ENCODE measurements at places on chromosomes 4 and X.

DNA sequence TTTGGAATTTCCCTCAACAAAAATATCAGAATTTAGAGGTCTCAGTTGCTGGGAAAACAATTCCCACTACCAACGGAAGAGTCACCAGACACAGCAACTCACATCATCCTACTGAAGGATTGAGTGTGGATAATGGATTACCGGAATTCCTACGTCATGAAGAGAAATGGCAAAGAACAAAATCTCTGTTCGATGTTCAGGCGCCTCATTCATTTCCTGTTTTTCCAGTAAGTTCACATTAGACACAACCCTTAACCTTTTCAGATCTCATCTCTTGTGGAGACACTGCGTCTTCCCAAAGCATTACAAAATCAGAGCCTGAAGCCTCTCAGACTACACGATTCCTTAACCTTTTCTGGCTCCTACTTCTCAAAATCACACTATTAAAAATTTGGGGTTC, 58.5 kb upstream of the CPEB2 start:
- DNase-seq: no peak

DNA sequence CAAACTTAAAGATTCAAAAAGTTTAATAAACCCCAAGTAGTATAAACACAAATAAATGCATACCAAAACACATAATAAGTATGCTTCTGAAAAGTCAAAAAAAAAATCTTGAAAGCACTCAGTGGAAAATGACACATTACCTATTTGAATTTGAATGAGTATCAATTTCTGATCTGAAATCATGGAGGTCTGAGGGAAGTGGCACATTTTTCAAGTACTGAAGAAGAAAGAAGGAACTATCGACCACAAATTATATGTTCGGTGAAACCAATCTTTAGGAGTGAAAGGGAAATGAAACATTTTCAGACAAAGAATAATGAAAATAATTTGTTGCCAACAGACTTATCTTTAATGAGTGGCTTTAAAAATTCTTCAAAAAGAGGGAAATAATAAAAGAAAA, 12.1 kb upstream of the F9 start:
- no peak for DNase-seq

DNA sequence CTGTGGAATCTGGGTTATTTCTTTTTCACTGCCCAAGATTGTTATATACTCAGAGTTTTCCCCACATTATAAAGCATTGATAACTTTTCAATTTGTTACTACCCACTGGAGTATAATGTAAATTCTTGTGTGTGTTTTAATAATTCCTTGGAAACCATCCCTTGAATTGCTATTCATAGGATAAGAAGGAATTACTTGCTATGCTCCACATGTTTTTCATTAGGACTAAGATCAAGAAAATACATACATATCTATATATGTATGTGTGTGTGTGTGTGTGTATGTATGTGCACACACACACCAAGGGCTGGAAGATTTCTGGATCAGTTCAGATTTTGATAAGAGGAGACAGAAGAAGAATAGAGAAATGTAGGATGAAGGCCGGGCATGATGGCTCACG, 206.4 kb upstream of the JADE1 start:
- DNase-seq: no peak

DNA sequence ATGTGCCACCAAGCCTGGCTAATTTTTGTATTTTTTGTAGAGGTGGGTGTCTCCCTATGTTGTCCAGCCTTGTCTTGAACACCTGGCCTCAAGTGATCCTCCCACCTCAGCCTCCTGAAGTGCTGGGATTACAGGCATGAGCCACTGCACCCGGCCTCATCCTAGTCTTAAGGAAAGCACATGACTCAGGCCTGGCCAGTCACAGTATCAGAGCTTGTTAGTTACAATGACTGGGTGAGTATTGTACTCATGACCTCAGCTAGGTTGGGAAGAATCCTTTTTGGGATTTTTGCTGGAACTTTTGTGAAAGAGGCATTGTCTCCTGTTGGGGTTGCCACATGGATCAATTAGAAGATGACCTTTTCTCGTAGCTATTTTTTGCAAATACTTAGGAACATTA, 292.8 kb downstream of the RAPGEF2 start:
- no peak for DNase-seq

DNA sequence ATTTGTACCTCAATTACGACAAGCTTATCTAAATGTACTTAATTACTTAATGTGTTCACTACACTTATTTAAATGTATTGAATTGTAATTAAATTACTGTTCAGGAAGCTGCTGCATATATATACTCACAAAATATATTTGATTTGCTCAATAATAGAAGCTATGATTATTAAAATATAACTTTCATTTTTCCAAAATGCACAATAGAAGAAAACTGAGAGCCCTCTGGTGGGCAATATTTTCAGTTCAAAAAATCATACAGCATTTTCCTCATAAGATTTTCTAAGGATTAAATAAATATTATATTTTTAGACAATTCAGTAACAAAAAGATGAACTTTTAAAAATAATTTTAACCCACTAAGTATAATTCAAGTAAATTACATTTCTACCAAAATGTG, 217.3 kb downstream of the DKK2 start:
- no peak for DNase-seq

DNA sequence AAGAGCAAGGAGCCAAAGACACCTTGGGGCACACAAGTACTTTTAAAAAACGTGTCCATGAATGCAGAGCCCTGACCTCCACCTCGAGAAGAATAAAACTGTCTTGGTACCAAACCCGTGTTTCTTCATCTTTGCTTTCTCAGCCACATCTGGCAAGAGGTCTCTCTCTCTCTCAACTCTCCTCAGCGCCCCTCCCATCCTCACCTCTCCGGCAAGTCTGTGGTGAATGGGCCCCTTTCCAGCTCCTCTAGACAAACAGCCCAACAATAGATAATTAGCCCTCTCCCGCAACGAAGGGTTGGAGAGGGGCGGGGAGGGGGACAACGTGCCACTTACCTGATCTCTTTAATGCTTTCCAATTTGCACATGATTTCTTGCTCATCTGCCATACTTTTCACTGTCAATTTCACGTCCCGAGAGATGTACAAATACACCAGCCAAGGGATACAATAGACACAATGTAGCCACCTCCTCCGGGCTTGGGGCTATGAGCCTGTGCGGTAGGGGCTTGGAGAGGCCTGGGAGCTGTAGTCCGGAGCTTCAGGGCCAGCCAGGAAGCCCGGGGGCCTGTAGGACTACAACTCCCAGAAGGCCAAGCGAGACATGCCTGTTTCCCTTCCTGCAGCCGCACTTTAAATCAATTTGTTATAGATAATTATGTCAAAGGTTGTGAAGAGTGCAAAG, at the start of gene ZC4H2:
Gene ZC4H2 (minus strand): TSS at position 462 of the 684 bp plus-strand sequence. CDS start 73 bp downstream, at position 389.
- peak; percentile 24 for DNase-seq

- DNase-seq: no peak
Observed at GRCh38 chr4:55553441-55554201, 6.9 kb upstream of the CLOCK start.
